ENCODE measurements at places on chromosomes 16 and 17.

GRCh38 chr17:38745545-38745944 is 2.6 kb downstream of the PCGF2 start:
- no peak for DNase-seq
- no peak overlapping the region for H3K27ac ChIP-seq
- no peak overlapping the region for H3K4me3 ChIP-seq
- H3K4me1 ChIP-seq = peaks cover 18% of the 10 kb centered on the region
- H3K36me3 ChIP-seq = peaks cover 1% of the 10 kb centered on the region

DNA sequence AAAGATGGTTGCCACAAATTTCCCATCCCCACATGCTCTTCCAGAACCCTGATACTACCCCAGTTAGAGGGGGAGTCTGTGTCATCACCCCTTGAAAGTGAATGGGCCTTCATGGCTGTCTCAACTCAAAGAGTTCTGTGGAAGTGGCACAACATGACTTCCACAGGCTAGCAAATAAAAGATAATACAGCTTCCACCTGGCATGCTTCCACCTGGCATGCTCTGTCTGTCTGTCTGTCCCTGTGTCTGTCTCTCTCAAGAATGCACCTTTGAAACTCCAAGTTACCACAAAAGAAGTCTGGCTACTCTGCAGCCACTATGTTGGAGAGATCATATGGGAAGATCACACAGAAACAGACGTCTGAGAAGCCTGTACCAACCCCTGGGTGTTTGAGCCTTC is 35.0 kb downstream of the CFDP1 start:
- H3K27me3 ChIP-seq = no peaks in the 10 kb centered on the region
- peaks cover 2% of the 10 kb centered on the region for H3K36me3 ChIP-seq
- no peak overlapping the region for H3K27ac ChIP-seq
- no peaks in the 10 kb centered on the region for H3K4me1 ChIP-seq

DNA sequence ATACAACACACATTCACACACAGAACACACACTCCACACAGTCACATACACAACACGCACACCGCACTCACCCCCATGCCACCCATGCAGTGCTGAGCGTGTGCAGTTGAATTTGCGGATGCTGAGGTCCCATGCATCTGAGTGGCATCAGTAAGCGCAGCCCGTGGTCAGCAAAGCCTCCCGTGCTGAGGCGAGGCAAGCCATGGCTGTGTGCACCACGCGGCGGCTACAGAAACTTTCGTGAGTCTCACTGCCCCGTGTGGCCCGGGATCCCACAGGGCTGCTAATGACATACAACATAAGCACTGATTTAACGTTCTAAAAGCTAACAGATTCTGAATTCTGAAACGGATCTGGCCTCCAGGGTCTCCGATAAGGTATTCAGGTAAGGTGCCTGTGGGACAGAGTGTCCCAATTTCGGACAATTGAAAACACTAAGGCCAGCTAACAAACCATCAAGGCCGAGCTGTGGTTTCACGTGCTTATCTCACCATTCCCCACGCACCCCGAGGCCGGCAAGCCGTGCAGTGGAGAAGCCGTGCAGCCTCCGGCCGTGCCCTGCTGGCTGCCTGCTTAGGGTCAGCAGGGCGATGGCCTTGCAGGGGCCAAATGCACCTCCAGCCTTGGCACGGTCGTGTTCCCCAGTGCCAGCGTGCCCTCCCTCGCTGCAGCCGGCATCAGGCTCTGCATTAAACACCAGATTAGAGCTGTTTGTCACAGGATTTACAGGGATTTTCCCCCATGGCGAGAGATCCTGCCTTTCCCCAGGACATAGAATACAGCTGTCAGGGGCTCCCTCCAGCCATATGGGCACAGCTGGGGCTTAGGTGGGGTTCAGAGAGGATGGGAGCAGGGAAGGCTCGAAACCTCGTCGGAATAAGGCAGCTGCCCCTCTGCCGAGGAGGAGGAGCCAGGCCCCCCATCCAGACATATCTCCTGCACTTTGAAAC is 191.7 kb downstream of the C16orf95 start:
- H3K4me3 ChIP-seq = no peak overlapping the region
- no peak overlapping the region for H3K27ac ChIP-seq
- H3K4me1 ChIP-seq = no peaks in the 10 kb centered on the region
- no peaks in the 10 kb centered on the region for H3K36me3 ChIP-seq
- DNase-seq = no peak

GRCh38 chr17:18866866-18867813 is 9.2 kb downstream of the PRPSAP2 start:
- H3K36me3 ChIP-seq = no peaks in the 10 kb centered on the region
- H3K4me3 ChIP-seq = no peak overlapping the region
- H3K4me1 ChIP-seq = no peaks in the 10 kb centered on the region
- no peak overlapping the region for H3K27ac ChIP-seq
- H3K27me3 ChIP-seq = no peaks in the 10 kb centered on the region

- H3K4me3 ChIP-seq = no peak overlapping the region
- no peaks in the 10 kb centered on the region for H3K27me3 ChIP-seq
- H3K36me3 ChIP-seq = peaks cover 6% of the 10 kb centered on the region
- H3K4me1 ChIP-seq = no peaks in the 10 kb centered on the region
Measured at GRCh38 chr16:11484691-11485258, 101.9 kb downstream of the LITAF start.
